ENCODE measurements at places on chromosomes 5 and 9. TPM values are rescaled to one million over a fixed set of nuclear protein-coding genes. Genes with fewer than 3 reads are reported as not detected.

Gene FOXD4
- 0.22 TPM for total RNA-seq

Gene GARIN3
- total RNA-seq = not detected

Gene KIF12
- total RNA-seq = 13.6 TPM

Gene LCN12
- 10.7 TPM for total RNA-seq

Gene NUTM2F
- not detected for total RNA-seq

Gene MCTP1
- total RNA-seq = 6.8 TPM

Gene FREM1
- total RNA-seq = 1.4 TPM

GRCh38 chr9:77839459-77840140 is 191.5 kb upstream of the GNA14 start:
- no peak for DNase-seq

DNA sequence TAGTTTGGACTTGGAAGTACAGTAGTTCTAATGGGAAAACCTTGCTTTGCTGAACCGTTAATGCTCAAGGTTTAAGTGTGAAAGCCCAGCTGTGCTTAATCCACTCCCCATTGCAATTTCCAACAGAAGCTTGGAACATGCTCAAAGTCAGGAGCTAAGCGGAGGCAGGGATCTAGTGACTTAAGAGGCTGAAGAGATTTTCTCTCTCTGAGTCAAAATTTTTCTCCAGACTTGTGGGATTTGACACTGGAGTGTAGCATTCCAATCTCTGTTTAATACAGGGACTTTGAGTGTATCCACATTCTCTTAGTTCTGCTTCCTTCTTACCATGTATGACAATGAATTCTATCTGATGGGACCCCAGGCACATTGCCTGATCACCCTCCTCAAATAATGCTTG is 471.8 kb downstream of the KIF4B start:
- DNase-seq = no peak

GRCh38 chr5:98217138-98217537 is 556.3 kb upstream of the RGMB start:
- DNase-seq = no peak

DNA sequence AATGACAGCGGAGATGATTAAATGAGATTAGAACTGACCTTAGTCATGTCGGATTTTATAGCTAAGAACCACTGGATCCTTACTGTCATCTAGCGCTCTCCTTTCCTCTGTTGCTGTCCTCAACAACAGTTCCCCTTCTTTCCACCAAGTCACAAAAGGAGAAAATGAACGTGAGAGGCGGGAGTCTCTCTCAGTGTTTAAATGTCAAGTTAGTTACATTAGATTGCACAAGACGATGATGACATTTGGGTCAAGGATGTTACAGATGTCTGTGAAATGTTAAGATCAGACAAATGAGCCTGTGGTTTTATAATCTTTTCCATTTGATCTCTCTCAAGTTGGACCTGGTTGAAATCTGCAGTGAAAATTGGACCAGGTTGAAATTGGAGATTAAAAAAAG is 53.5 kb downstream of the FBXO38 start:
- DNase-seq = no peak

DNA sequence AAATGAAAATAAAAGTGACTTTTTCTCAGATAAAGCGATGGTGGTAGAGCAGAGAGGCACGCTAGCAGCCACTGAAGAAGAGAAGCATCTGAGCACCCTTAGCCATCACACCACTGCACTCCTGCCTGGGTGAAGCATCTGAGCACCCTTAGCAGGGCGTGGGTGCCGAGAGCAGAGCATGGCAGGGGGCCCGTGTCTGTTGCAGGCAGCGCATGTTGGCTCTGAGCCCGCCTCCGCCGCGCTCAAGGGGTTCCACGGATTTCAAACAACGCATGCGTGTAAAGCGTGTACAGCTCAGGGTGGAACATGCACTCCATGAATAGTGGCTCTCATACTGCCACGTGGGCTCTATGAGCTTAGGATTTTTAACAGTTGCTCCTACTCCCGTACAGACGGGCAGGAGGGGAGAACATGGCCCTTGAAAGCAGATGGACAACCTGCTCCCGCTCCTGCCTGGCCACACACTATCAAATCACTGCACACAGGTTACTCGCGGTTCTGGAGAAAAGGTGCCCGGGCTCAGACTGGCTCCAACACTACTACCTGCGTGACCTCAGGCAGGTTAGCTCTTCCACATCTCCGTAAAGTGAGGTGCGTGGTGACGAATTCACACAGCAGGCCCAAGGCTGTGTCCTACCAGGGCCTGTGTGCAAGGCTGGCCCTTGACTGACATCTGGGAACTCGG is 12.1 kb downstream of the LRRC14B start:
- DNase-seq = no peak

DNA sequence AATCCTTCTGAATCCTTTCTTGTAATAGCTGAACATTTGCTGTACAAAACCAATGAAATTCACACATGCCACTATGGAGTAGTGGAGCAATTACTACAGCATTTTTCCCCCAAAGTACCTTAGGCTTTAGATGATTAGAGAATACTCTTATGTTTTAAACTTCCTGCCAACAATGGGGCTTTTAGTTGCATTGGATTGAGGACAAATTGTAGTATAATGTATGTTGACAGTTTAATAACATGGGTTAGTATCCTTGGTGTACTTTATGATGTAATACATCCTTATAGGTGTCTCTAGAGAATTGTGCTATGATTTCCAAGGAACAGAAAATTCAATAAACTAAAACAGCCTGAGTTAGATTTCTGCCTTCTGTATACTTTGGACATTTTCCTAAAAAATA is 422.7 kb upstream of the GRAMD2B start:
- DNase-seq = no peak

DNA sequence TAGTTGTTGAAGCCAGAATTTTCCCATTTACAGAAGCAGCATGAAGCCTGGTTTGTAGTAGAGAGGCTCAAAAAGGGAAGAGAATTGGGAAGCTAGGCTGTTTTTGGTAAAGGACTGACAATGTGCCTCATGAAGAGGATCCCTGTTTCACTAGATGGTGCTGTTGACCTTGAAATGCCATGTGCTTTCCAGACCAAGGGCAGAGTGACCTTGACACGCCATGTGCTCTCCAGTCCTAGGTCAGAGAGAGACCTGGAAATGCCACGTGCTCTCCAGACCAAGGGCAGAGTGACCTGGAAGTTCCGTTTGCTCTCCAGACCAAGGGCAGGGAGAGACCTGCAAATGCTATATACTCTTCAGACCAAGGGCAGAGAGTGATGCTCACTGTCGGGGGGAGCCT is 32.0 kb downstream of the UNC13B start:
- no peak for DNase-seq

- DNase-seq = no peak
Measured at GRCh38 chr5:52419357-52419756, 368.4 kb upstream of the ITGA1 start.

GRCh38 chr5:56314529-56314928 is 81.4 kb upstream of the ANKRD55 start:
- DNase-seq = no peak
